ENCODE measurements at places on chromosomes 7 and 10.

DNA sequence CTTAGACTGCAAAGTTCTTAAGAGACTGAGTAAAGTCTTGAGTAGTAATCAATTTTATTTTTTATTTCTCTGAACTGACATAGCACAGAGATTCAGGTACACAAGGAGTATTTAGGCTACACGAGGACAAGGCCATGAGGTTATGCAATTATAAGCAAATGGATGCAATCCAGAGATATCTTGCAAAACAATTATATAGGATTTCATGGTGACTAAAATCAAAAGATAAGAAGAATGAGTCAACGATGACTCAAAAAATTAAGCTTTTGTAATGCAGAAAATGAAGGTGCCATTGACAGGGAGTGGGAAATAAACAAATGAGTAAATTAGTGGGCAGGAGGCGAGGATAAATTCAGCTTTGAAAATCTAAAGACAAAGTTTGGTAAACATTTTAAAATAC lies 66.7 kb upstream of the MYO3A start:
- DNase-seq, result no peak

GRCh38 chr7:303884-304573 lies 14.1 kb downstream of the FOXL3 start:
- DNase-seq, result no peak

DNA sequence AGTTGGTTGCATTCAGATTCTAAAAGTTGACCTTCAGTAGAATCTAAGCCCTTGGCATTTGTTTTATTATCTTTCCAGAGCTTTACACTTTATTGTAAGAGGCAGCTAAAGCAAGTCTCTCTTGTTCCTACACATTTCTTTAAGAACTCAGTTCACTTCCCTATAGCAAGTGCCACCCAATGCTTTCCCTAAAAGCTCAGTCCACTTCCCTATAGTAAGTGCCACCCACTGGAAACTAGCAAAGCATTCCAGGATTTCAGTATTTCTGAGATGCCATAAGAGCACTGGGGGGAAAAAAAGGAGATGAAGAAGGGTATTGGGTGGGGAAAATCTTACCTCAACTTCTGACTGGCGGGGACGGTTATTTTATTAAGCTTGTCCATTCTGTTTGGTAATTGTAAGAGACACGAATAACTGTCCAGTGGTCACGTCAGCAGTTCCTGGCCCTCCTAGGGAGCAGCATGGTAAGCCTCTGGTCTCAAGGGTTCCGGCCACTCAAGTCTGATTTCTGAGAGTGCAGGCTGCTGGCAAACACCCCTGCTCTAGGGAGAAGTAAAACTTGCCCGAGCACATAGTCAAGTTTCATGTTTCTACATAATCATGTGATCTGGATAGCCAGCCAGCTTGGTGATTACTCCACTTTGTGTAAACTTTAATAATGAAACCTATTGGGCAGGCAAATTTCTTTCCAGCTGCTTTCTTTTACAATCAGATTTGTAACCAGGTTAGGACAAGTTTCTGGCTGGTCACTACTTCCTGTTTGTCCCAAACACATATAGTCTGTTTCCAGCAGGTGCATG lies at the start of gene BLNK:
TSS of gene BLNK (minus strand) at position 554 of the 800 bp plus-strand sequence. CDS start at position 383, 171 bp downstream.
- DNase-seq, result no peak

GRCh38 chr7:54477083-54477482 lies 65.1 kb upstream of the VSTM2A start:
- no peak for DNase-seq

GRCh38 chr7:157637216-157637949 lies 300.6 kb downstream of the DNAJB6 start:
- DNase-seq, result no peak

GRCh38 chr10:95818668-95819067 lies 62.7 kb downstream of the ENTPD1 start:
- DNase-seq, result no peak
